D721Med (cell line): ENCODE measurements at places on chromosomes 5 and 9.
A peak's percentile ranks its signal among the peaks of the same experiment; 100 is the strongest.

- no peak for DNase-seq
Observed at GRCh38 chr5:143065185-143065965, 295.2 kb downstream of the ARHGAP26 start.

- no peak for DNase-seq
Observed at GRCh38 chr5:100788417-100788816, 114.7 kb downstream of the ST8SIA4 start.

DNA sequence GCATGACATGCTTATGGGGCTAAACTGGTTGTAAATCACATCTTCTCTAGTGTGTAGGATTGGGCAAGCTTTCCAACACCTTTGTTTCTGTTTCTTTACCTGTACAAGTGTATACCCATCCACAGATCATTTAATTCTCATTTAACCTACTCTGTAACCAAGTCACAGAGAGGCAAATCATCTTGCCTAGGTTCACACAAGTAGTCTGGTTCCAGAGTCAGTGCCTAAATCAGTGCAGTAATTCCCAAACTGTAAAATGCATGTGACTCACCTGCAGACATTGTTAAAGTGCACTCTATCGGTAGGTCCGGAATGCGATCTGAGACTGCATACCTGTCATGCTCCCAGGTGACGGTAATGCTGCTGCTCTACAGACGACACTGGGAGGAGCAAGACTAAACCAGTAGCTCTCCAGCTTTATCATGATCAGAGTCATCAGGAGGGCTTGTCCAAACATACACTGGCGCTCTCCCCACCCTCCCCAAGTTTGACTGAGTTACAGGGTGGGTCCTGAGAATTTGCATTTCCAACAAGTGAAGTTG, 107.9 kb upstream of the FREM1 start:
- no peak for DNase-seq

GRCh38 chr9:68585034-68585761, 44.5 kb upstream of the TMEM252 start:
- no peak for DNase-seq

- no peak for DNase-seq
Observed at GRCh38 chr5:84228266-84228665, 156.4 kb downstream of the EDIL3 start.

GRCh38 chr9:98523231-98523901, 185.4 kb downstream of the GABBR2 start:
- DNase-seq, result no peak

GRCh38 chr5:133643365-133643764, 31.0 kb upstream of the FSTL4 start:
- no peak for DNase-seq

DNA sequence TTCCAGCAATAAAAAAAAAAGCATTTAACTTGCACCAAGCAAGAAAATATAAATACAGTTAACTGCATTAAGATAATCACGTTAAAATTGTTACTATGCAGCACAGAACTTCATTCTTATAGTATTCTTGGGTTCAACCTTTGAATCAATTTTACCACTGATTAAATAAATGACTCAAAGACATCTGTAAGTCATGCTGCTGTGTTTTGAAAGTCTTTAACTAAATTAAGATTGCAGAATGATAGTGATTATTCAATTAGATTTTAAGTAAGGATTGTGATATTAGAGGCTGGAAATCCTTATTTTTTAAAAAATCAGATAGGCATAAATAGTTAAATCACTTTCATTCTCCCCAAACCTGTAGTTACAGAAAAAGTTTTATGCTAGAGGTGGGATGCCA, 116.4 kb downstream of the SCAMP1 start:
- DNase-seq, result no peak

DNA sequence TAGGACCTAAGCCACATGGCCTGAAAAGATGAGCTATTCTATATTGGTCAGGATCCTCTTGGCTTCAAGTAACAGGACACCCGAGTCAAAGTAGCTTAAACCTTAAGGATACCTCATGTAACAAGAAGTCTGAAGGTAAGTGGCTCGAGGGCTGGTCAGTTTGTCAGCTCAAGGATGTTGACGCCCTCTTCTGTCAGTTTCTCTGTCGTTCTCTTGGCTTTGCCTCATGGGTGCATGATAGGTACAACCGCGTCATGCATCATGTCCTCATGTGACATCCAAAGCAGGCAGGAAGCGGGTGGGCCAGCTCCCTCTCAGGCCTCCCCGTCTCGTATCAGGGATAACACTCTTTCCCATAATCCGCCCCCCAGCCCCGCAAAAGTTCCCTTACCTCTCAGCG, 22.1 kb upstream of the TCERG1 start:
- no peak for DNase-seq

DNA sequence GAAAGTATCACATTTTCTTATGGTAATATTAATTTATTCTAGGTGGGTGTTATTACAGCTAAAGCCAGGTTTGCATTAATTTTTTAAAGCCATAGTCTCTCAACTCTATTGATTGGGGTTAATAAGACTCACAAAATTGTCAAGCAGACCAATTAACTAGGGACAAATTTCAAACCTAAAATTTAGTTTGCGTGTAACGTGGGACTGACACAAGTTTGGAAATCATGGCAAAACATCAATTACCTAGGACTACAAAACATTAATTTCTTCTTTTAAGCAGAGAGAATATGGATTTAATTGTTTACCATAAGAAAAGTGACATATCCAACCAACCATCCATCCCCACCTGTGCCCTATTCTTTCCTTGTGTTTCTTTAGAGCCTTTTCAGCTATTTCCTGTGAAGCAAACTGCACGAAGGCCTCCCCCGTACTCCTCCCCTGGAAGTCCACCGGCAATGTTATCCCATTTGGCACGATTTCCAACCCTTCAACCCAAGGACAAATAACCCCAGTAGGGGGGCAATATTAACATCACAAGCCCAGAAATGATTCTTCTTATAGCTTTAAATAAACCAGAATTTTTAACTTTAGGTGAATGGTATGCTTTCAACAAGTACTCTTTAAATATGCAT, 4.4 kb downstream of the HNRNPH1 start:
- no peak for DNase-seq

DNA sequence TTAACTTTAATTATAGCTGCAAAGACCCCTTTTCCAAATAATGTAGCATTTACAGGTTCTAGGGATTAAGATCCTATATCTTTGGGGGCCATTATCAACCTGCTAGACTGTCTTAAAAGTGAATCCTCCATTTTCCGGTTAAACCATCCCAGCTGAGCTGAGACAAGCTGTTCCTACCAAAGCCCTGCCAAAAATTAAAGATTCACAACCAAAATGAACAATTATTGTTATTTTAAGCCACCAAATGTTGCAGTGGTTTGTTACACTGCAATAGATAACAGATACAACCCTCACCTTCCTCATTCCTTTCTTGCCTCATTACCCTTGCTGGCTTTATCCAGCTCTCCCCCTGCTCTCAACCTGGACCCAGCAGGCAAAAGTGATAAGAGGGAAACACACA, 343.4 kb downstream of the CDK5RAP2 start:
- no peak for DNase-seq

- DNase-seq, result no peak
Observed at GRCh38 chr9:138009803-138010690, 132.5 kb downstream of the CACNA1B start.

- no peak for DNase-seq
Observed at GRCh38 chr5:178313316-178313715, 80.7 kb upstream of the PHYKPL start.

- no peak for DNase-seq
Observed at GRCh38 chr9:116285320-116285719, 131.7 kb downstream of the PAPPA start.

DNA sequence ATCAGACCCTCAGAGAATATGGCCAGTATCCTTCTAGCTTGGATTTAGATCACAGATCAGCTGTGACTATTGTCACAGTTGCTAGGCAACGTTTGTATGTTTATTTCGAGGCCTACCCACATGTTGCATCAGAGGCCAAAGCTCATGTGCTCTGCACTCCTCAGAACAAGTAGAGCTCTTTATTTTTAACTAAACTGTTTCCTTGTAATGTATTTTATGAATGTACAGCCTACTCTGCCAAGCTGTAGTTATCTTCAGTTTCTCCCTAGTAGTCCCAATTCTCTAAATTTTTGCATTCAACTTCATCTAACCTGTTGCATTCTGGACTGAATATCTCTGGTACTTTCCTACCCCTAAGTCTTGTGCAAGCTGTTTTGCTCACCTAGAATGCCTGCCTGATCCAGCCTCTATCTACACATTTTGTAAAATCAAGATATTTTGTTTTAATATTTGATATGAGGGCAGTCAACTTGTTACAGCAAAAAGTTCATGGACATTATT, 52.8 kb downstream of the CAST start:
- DNase-seq, result no peak

GRCh38 chr5:135535820-135536801, at the start of gene NEUROG1:
Gene NEUROG1 (minus strand): TSS chr5:135535964. CDS start chr5:135535690, 274 bp downstream.
- peak; percentile 88 for DNase-seq

DNA sequence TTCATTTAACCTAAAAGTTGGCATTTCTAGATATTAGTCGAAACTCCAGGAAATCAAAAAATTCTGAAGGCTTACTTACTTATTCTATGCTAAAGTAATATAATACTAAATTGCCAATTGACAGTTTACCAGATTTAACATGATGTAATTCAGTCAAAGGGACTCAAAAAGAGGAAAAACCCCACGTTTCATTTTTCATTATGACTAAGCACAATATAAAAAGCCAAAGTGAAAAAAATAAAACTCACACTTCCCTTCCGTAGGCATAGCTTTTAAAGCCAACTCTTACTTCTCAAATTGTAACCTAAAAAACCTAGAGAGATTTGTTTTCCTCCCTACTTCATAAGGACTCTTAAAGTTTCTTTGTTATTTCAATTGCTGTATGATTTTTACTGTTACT, 146.6 kb downstream of the RAPGEF6 start:
- no peak for DNase-seq

DNA sequence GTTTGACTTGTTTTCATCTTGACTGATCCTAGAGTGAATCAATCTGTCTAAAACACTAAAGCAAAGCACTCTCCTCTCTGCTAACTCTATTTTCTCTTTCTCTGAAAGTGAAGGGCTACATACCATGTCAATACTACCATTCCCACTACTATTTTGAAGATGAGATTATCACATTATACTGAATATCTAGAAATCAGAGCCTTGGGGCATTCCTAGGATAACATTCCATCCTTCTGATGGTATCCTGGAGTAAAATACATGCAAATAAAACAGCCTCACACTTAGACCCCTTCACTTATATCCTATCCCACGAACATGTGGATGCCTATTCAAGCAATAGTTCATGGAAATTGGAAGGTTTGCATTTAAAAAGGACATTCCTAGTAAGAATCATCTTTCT, 309.3 kb upstream of the ACTBL2 start:
- no peak for DNase-seq

GRCh38 chr5:181181650-181182565, 23.1 kb downstream of the TRIM7 start:
- peak; percentile 46 for DNase-seq
